ENCODE measurements at places on chromosomes 1 and 21.

DNA sequence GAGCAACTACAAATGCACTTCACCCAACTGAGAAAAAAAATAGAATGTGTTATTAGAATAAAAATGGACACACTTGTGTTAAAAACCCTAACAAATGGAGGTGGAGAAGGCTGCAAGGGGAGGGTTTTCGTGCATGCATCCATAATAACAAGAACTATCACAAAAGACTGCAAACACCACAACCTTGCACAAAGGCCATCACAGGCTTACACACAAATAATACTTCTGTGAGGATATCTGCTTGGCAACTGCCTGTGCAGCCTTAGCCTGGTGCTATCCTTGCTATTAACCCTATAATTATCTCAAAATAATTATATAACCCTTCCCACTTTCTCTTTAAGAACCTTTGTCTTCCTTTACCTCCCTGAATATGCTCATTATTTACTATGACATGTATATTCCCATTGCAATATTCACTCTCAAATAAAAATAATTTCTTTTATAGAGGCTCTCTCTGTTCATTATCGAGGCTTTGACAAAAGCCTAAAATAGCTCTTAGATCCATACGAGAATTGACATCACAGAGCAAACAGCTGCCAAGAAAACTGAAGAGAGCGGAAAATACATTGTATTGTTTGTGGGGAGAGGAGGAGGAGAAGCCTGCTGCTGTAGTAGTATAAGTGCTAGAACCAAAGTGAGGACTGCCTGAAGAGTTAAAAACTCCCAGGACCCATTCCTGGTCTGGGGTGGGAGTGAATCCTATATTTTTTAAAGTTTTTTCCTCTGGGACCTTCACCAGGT is 1768.7 kb downstream of the BRINP3 start:
- DNase-seq: no peak

DNA sequence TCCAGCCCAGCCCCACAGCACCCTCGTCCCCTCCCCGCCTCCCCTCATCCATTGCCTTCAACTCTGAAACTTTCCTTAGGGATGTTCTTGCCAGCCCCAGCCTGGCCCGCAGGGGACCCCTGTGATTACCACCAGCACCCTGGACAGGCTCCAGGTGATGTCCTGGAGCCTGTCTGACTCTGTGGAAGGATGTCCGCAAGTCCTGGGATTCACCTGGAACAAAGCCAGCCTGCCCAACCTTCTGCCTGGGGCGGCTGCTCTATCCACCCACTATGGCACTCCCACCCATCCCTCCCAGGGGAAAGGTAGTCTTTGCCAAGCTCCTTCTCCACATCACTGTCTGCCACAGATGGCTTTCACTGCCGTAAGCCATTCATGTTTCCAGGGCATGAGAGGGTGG is 24.4 kb upstream of the PTPRF start:
- DNase-seq: no peak

GRCh38 chr1:6248932-6249738 is 5.2 kb downstream of the HES3 start:
- DNase-seq: no peak

DNA sequence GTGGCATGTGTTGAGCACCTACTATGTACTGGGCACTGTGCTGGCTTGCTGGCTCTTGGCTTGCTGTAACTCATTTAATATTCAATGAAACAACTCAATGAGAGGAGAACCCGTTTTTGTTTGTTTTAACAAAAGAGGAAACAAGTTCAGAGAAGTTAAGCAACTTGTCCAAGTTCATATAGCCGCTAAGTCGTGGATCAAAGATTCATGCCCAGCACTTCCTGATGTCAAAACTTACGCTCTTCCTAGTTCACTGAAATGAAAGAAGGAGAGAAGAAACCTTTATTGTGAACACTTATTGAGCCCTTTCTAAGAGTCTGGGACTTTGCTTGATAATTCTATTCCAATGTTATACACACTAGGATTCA is 475.9 kb downstream of the PTPRU start:
- DNase-seq: no peak

- no peak for DNase-seq
These were observed 127.7 kb downstream of the SPATA46 start for GRCh38 chr1:162248854-162249535.

- no peak for DNase-seq
These were observed 1126.9 kb downstream of the KCNT2 start for GRCh38 chr1:195481293-195481692.

DNA sequence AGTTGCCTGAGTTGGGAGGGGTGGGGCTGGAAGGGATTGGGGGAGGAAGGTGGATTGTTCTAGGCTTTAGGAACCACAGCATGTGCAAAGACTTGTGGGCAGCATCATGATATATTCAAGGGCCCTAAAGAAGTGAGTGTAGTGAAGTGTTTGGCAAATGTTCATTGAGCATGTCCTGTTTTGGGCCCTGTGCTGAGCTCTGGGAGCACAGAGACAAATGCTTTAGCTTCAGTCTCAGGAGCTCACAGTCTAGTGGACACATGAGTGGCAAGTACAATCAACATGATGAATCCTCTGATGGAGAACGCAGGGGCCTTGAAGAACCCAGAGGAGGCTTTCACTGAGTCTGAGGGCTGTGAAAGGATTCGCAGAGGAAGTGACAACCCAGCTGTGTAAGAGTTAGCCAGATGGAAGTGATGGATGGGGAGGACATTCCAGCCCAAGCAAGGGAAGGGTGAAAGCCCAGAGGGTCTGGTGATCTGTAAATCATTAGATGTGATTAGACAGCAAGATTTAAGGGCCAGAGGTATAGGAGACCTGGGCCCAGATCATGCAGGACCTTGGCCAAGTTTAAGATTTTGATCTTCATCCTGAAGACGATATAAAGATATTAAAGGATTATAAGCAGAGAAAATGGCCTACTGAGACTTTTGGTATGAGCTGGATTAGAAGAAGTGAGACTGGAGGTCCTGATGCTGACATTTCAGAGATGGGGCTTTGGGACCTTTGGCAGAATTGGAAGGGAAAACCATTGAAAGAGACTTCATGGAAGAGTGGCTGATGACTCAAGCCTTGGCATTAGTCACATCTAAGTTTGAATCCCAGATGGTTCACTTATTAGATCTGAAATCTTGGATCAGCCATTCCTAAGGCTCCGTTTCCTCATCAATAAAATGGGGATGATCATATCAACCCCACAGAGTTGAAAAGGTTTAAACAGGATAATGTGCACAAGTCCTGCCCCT is 4.6 kb downstream of the IPO13 start:
- DNase-seq: no peak

DNA sequence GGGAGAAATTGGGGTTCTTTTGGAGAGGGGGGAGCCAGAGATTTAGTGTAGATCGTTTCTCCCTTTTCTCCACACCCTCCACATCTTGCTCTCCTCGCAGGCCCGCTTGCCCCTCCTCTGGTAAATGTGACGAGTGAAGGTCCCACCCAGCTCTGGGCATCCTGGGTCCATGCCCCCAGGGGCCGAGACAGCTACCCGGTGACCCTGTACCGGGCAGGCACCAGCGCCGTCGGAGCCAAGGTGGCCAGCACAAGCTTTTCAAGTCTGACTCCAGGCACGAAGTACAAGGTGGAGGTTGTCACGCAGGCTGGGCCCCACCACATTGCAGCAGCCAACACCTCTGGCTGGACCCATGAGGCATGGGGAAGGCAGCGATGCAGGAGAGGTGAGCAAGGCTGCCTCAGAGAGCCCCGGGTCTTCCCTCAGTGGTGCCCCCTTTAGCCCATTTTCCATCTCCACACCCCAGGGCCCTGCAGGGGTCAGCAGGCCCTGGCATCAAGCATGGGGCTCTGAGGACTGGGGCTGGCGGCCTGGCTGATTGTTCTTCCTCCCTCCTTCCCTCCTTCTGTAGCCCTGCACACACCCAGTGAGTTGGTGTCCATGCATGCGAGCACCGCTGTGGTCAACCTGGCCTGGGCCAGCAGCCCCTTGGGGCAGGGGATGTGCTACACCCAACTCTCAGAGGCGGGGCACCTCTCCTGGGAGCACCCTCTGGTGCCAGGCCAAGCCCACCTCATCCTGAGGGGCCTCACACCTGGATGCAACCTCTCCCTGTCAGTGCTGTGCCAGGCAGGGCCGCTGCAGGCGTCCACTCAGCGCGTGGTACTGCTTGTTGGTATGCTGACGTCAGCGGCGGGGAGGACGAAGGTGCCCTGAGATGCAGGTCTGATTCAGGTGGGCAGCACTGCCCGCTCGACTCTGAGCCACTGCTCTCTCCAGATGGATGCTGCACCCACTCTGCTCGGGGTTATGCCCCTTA is 16.4 kb upstream of the LGR6 start:
- no peak for DNase-seq

- no peak for DNase-seq
These were observed at the start of gene SMIM1 for GRCh38 chr1:3772715-3773571. SMIM1 (plus strand) TSS chr1:3772749; CDS start chr1:3775374, 2,625 bp downstream.

DNA sequence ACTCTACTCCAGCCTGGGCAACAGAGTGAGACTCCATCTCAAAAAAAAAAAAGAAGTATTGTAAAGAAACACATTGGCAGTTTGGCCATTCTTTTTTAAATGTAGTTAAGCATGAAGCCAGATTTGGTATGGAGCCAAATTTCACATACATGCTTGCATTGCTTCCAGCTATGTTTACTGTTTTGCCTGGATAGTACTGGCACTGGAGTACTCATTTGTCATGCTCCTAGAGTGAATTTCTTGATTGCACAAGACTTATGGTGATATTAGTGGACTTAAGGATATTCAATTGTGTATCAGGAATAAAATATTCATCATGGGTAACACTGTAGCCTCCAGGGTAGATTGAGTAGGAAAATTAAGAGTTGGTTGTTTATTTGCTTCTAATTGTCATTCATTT is 24.5 kb upstream of the SLC9A1 start:
- no peak for DNase-seq

- DNase-seq: no peak
These were observed 243.2 kb upstream of the NR5A2 start for GRCh38 chr1:199784138-199784895.

DNA sequence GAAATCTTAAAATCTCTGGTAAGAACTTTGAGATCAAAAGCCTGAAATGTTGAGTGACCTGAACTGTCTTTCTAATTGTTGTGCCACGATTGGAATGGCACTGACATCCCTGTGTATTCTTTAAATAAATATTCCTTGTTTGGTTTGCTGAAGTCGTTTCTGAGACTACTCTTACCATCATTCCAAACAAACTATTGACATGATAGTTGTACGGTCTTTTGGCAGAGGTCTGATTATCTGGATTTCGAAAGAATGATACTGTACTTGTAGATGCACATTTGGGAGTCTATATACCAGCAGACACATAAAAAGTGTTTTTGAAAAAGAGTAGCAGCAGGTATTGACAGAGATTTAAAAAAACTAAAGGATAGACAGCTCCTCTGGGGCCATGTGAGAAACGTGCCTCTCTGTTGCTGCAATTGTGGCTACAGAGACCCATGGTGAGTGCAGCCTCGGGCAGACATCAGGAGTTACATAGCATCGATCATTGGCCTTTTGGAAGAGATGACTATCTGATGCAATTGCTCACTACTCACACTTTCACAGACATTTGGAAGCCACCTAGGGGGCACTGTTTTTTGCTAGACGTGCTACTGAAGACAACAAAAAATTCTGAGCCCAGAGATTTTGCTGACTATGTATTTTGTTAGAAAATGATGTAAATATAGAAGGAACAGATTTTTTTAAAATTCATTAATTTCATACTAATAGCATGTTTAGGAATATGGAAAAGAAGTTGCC is 464.5 kb downstream of the KCNT2 start:
- DNase-seq: no peak

DNA sequence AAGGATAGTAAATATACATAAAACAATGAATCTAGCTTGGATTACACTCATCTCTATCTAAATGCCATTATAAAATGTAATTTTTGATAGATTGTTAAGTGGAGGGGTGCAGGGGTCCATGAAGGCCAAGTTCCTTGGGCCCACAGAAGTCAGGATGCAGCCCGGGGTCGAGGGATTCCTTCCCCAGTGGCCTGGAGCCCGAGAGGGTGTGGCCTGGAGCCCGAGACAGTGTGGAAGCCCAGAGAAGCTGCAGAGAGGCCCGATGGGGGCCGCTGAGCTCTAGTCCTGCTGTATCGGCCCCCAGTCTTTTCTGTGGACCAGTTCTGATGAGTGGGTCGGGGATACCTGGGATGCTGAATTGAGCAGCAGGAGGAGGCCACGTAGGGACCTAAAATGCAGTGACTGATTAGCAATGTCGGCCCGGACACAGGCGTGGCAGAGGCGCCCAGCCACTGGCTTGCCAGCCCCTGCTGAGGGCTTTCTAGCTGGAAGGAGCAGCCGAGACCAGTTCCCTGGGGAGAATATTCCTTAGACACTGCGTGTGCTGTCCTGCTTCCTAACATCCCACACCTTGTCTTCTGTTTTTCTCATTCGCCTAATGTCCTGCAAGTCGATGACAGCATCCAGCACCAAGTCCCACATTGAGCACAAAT is 38.9 kb downstream of the UMODL1 start:
- no peak for DNase-seq

DNA sequence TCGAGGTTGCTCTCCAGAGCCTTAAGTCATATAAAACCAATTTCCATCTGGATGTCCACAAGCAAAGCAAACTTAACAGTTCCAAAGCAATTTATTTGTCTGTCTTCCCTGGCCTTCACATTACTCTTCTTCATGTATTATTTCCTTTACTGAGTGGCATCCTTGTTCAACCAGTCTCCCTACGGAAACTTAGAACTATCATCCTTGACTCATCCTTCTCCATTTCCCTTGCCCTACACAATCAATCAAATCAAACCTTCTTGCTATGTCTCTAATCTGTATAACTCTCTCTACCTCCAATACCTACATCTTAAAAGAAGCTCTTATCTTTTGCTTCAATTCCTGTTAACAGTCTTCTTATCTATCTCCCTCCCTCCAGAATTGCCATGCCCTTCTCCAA is 25.4 kb downstream of the EGLN1 start:
- no peak for DNase-seq

- DNase-seq: no peak
These were observed 55.6 kb downstream of the NKAIN1 start for GRCh38 chr1:31183927-31184554.

DNA sequence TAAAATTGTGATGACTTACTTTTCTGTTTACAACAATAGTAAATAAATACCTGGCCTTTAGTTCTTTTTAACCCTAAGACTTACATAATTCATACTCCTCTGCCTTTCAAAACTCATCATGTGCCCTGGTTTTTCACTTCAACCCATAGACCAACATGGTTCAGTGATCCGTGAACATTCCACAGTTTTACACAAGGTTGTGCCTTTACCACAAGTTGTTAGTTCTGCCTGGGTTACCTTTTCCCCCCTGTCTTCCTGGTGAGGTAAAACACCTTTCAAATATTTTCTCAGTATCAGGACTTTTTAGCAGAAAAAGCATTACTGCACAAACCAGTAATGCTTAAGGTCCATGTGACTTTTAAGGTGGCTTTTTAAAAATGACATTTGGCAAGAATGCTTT is 1466.4 kb downstream of the PLA2G4A start:
- DNase-seq: no peak
